ENCODE measurements at places on chromosomes 7 and 10. TPM values are rescaled to one million over a fixed set of nuclear protein-coding genes. Genes with fewer than 3 reads are reported as not detected.

Gene RASSF4
- total RNA-seq, result 40.0 TPM

Gene PAX2
- total RNA-seq, result not detected

Gene CRYGN
- total RNA-seq, result not detected

DNA sequence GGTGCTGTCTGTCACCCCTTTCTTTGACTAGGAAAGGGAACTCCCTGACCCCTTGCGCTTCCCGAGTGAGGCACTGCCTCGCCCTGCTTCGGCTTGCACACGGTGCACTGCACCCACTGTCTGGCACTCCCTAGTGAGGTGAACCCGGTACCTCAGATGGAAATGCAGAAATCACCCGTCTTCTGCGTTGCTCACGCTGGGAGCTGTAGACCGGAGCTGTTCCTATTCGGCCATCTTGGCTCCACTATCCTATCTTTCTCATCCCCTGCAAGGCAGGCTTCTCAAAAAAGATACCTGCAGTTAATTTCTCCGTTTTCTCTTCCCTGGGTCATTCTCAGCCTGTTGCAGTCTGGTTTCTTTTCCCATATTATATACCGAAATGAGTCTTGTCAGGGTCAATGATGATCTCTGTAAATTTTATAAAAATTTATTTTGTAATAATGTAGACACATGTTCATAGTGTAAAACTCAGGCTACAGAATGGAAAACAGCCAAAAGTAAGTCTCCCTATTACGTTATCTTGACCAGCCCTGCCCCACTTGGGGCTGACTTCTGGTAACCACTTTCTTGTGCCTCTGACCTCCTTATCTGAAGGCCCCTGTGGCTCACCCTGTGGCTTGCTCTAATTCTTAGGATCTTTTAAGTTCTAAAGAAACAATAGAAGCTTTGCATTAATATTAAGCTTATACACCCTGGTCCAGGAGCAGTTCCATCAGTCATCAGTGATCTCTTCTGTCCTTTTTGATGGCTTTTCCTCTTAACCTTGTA is 20.7 kb downstream of the BLVRA start:
- no peaks in the 10 kb centered on the region for H3K27me3 ChIP-seq
- peaks cover 14% of the 10 kb centered on the region for H3K36me3 ChIP-seq
- peak; percentile 40 for DNase-seq
- no peaks in the 10 kb centered on the region for H3K4me1 ChIP-seq
- H3K4me3 ChIP-seq, result no peak overlapping the region

DNA sequence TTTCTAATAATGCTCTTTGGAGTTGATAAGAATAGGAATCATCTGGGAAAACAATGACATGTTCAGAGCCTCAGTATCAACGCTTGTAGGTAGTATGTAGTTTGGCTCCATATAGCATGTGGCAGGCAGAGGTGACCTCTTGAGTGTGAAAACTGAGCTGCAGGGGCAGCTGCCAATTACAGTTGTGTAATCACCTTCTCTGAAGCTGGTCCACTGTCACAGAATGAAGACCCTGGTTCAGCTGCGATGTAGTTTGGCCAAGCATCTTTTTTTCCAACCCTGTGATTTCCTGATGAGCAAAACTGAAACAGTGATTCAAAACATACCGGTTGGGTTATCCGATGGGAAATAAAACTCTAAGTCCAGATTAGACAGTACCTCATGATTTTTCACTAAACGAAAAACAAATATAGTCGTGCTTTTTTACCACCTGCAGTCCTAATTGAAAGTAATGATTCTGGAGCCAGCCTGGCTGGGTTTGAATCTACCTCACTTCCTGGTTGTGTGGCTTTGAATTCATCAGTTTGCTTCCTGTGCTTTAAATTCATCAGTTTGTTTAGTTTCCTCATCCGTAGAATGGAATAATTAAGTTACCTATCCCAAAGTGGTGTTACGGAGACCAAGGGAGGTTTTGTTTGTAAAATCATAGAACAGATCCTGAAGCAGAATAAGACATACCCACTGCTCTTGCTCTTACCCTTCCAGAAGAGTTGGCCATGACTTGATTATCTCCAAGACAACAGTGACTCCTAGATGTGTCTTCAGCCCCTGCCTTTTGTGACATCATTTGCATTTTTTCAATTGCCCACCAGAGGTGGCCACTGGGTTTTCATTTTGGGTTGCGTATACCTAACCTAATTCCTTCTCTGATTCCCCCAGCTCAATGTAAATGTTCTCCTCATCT is 87.4 kb downstream of the CELF2 start:
- DNase-seq, result no peak
- H3K4me1 ChIP-seq, result no peaks in the 10 kb centered on the region
- no peak overlapping the region for H3K4me3 ChIP-seq
- H3K36me3 ChIP-seq, result no peaks in the 10 kb centered on the region
- H3K27me3 ChIP-seq, result no peaks in the 10 kb centered on the region

GRCh38 chr7:96786261-96786997 is 76.8 kb upstream of the SEM1 start:
- H3K4me1 ChIP-seq, result no peaks in the 10 kb centered on the region
- H3K27me3 ChIP-seq, result no peaks in the 10 kb centered on the region
- H3K36me3 ChIP-seq, result no peaks in the 10 kb centered on the region
- H3K4me3 ChIP-seq, result no peak overlapping the region
- no peak for DNase-seq

DNA sequence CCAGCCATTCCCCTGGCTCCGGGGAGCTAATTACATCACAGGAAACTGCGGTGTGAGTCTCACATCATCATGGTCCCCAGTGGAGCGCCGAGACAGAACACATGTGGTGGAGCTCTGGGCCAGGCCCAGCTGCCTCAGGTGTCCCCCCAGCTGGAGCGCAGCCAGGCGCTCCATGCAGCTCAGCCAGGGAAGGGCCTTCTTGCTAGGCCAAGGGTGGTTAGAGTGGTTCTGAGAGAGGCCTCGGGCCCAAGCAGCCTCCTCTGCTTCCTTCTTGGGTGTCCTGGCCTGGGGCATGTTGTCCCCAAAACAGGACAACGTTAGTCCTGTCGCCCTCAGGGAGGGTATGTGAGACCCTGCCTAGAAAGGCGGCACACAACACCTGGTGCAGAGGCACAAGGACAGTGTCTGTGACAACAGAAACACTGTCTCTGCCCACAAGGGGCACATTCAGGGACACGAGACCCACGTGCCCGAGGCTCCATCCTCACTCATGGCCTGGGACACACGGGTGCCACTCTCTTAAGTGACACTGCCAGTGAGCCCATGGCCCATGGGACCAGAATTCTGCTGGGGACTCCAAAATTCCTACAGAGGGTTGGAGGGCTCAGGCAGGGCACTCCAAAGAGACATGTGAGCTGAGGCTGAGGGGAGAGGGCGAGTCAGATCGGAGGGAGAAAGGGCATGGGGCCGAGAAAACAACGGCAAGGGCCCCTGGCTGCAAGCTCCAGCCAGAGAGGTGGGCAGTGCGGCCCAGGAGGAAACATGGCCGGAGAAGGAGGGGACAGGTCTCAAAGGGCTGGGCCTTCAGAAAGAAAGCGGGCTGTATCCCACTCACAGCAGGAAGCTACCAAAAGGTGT is 37.0 kb upstream of the RET start:
- no peaks in the 10 kb centered on the region for H3K4me1 ChIP-seq
- no peaks in the 10 kb centered on the region for H3K36me3 ChIP-seq
- no peak overlapping the region for H3K27ac ChIP-seq
- no peak overlapping the region for H3K4me3 ChIP-seq

DNA sequence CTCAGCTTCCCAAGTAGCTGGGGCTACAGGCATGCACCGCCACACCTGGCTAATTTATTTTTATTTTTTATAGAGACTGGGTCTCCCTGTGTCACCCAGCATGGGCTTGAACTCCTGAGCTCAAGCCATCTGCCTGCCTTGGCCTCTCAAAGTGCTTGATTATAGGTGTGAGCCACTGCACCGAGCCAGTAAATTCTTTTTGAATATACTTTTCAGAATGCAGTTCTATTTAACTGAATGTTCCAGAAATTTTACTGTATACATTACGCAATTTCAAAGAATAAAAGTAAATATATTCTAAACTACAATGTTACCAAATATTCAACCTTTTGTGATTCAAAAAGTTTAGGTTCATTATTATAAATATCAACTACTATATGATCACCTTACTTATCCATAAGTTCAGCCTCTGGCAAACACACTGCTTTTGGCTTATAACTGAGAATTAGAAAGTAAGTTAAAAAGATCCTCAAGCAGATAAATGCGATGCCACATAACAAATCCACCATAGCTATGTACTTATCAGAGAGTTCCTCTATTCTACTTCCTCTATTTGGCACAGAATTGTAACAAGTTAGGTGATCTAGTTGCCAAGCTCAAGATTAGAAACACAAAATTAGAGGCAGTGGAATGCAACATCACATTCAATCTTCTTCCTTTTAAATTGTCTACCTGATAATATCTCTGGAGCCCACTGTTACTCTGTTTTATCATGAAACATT is 118.2 kb downstream of the ANK3 start:
- no peaks in the 10 kb centered on the region for H3K36me3 ChIP-seq
- no peak for DNase-seq
- no peaks in the 10 kb centered on the region for H3K4me1 ChIP-seq
- H3K27ac ChIP-seq, result no peak overlapping the region
- H3K4me3 ChIP-seq, result no peak overlapping the region
- no peaks in the 10 kb centered on the region for H3K27me3 ChIP-seq

DNA sequence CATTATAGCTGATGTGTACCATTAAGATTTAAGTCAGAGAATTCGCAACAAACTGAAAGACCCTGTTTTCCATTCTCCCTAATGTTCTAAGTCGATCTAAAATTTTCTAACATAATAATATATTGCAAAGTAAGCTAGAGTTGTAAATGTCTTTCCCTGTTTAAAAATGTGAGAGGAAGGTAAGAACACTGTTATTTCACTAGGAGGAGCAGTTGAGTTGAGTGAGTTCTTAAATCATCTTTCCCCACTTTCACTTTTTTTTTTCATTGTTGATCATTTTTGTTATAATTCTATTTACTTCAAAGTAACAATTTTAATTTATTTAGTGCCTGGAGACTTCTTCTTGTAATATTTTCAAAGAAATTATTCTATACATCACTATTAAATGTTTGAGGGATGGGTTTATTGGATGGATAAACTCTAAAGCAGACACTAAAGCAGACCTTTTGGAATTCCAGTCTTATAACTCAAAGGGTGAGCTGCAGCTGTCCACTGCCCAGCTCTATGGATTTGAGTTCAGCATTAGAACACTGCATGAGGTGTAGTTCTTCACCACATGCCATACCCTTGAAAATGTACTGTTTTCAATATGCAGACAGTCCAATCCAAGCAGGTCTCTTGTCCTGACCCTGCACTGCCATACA is 181.3 kb upstream of the FZD1 start:
- H3K4me3 ChIP-seq, result peak overlapping the region; percentile 37
- DNase-seq, result no peak
- H3K36me3 ChIP-seq, result no peaks in the 10 kb centered on the region
- peak overlapping the region; percentile 20 for H3K27ac ChIP-seq
- peaks cover 4% of the 10 kb centered on the region for H3K4me1 ChIP-seq

- H3K27ac ChIP-seq, result no peak overlapping the region
- H3K36me3 ChIP-seq, result no peaks in the 10 kb centered on the region
- no peak overlapping the region for H3K4me3 ChIP-seq
- no peak for DNase-seq
- H3K27me3 ChIP-seq, result no peaks in the 10 kb centered on the region
These were observed 529.9 kb upstream of the DPP6 start for GRCh38 chr7:153522261-153522660.

DNA sequence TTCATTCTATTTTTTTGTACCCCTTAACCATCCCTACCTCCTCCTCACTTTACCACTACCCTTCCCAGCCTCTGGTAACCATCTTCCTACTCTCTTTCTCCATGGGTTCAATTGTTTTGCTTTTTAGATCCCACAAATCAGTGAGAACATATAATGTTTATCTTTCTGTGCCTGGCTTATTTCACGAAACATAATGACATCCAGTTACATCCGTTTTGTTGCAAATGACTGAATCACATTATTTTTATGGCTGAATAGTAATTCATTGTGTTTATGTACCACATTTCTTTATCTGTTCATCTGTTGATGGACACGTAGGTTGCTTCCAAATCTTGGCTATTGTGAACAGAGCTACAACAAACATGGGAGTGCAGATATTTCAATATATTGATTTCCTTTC is 24.1 kb downstream of the ATRNL1 start:
- no peaks in the 10 kb centered on the region for H3K27me3 ChIP-seq
- no peaks in the 10 kb centered on the region for H3K4me1 ChIP-seq
- no peak overlapping the region for H3K4me3 ChIP-seq
- no peak for DNase-seq

GRCh38 chr7:131011976-131012375 is 278.0 kb upstream of the KLF14 start:
- H3K36me3 ChIP-seq, result no peaks in the 10 kb centered on the region
- H3K4me1 ChIP-seq, result peaks cover 61% of the 10 kb centered on the region
- no peak overlapping the region for H3K4me3 ChIP-seq
- H3K27me3 ChIP-seq, result no peaks in the 10 kb centered on the region

DNA sequence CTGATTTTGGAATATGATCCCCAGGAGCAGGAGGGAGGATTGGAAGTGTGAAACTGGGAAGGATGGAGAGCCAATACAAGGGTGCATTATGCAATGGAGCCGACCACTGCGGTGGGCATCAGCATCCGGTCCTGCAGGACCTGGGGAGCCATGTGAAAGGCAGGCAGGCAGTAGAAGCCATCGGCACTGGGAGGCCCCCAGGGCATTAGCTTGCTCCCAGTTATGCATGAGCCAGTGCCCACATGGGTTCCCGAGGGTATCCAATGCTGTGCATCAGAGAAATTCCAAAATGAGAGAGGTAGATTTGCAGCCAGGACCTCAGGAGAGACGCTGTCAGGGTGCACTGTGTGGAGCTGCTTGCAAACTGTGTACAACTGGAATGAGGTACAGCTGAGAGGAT is 8.7 kb upstream of the KCP start:
- DNase-seq, result no peak
- H3K27me3 ChIP-seq, result no peaks in the 10 kb centered on the region
- H3K27ac ChIP-seq, result no peak overlapping the region
- no peaks in the 10 kb centered on the region for H3K36me3 ChIP-seq
- H3K4me1 ChIP-seq, result peaks cover 6% of the 10 kb centered on the region
